ENCODE measurements at places on chromosomes 4 and X.

DNA sequence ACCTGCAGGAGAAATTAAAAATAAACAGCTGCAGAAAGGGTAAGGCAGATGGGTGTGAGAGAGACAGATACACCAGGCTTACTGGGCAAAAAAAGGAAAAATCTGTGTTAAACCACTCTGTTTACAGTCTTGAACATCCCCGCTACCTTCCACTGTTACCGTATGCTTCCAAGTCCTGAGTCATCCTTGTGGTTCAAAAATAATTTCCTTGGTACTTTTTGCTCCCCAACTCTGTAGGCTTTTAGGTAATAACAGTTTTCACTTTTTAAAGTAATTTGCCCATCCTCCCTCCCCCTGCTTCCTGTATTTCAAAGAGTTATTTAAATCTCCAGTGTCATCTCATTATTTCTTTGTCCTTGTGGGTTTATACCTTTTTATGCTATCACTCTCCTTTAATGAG is 210.1 kb upstream of the FAT4 start:
- no peak for DNase-seq

DNA sequence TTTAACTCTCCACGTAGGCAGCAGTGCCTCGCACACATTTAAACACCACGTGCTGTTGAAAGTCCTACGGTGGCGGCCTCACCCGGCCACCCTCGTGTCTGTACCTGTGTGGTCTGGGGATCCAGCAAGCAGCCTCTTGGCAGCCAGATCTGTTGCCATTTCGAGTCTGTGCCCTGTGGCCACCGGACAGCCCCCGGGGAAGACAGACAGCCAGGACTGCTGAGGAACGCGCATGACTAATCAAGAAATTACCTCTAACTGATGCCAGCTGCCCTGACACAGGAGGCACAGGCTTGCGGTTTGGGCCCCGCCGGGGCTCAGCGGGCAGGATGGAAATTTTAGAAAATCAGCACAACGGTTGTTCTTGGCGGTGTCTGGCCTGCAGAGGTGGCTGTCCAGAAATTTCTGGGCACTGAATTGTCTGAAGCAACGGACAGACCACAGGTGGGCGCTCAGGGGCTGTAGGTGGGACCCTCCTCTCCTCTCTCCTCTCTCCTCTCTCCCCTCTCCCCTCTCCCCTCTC is 15.6 kb upstream of the ASMTL start:
- DNase-seq = no peak

- DNase-seq = no peak
These were observed 142.7 kb upstream of the MAP3K15 start for GRCh38 chrX:19658030-19658429.

DNA sequence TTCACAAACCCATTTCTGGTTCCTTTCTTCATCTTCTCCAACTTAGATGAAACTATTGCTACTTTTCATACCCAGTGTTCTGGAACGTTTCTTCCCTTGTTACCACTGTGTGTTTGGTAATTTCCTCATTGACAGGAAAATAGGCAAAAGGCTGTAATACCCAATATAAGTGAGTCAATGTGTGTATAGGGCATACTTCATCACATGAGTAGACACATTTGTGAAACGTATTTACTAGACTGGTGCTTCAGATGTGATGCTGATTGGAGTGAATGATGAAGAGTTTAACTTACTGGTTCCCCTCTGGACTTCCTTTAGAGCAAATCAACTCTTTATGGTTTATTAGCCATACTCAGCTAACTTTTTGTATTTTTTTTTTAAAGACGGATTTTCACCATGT is 195.1 kb upstream of the ATP6AP2 start:
- no peak for DNase-seq

DNA sequence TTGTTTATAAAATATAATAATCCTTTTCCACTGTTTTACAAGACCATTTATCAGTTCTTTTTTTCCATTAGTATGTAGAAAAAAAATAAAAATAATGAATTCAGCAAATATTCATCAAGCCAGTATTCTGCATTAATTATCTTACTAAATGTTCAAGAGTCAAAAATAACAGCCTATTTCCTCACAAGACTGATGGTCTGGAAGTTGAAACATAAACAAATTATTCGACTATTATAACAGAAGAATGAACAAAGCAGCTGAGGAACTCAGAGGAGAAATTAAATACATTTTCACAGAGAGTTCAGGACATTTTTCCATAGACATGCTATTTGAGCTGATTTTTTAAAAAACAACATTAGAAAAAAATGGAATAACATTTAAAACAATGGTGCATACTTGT is 2594.8 kb downstream of the ARAP2 start:
- DNase-seq = no peak

All from NCI-H1105 treated with DMSO at 0.1 percent for 48 hours (cell line).